Spinal cord (tissue), 10 donors: ENCODE measurements at places on chromosomes 12 and 14. TPM values are rescaled to one million over a fixed set of nuclear protein-coding genes. Genes with fewer than 3 reads are reported as not detected.

DNA sequence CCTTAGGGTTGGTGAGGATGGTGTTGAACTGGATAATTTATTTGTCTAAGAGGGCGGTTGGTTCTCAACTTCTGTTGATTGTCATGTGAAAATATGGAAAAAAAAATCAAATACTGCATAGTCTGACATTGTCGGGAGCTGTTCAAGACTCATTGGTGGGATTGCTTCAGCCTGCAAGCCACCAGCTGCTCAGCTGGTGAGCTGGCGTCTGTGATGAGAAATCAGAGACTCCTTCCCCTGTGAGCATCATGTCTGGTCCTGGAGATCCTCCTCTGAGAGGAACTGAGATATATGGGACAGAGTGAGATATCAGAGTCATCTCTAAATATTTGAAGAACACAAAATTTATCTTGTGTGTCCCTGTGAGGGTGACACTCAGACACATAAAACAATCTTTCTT is 49.9 kb downstream of the TRIM9 start:
- DNase-seq: no peak

DNA sequence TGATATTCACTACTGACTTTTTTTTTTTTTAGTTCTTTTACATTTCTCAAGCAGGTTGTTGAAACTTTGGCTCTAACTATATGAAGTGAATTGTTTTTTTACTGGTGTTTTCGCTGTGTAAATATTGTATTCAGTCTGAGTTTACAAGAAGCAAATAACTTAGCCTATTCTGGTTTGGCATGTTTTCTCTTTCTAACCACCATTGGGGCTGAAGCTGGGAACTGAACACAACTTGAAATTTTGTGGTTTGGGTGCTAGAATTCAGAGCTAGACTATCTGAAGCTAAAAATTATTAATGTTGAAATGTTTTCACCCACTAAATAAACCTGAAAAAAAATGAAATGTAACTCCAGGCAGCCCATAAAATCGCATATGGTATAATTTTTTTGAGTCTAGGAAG is 37.2 kb downstream of the RAD51B start:
- DNase-seq: no peak

- no peak for DNase-seq
Observed at GRCh38 chr12:52337054-52337453, 15.9 kb upstream of the KRT83 start.

The EML5 gene
- 7.1 TPM for polyA plus RNA-seq

GRCh38 chr14:106586098-106586704 is 1059.8 kb downstream of the TMEM121 start:
- DNase-seq: no peak

- DNase-seq: peak; percentile 39
Observed at GRCh38 chr14:33165144-33165925, 226.7 kb downstream of the NPAS3 start.

GRCh38 chr12:47990351-47991105 is 13.7 kb downstream of the COL2A1 start:
- DNase-seq: no peak

- no peak for DNase-seq
Observed at GRCh38 chr14:58944968-58945356, 243.5 kb upstream of the DAAM1 start.

- no peak for DNase-seq
Observed at GRCh38 chr12:78177298-78177697, 346.6 kb downstream of the NAV3 start.

GRCh38 chr12:72271451-72272090 is 599 bp upstream of the TRHDE start:
- DNase-seq: peak; percentile 90

The DNAJC22 gene
- polyA plus RNA-seq: 2.8 TPM

DNA sequence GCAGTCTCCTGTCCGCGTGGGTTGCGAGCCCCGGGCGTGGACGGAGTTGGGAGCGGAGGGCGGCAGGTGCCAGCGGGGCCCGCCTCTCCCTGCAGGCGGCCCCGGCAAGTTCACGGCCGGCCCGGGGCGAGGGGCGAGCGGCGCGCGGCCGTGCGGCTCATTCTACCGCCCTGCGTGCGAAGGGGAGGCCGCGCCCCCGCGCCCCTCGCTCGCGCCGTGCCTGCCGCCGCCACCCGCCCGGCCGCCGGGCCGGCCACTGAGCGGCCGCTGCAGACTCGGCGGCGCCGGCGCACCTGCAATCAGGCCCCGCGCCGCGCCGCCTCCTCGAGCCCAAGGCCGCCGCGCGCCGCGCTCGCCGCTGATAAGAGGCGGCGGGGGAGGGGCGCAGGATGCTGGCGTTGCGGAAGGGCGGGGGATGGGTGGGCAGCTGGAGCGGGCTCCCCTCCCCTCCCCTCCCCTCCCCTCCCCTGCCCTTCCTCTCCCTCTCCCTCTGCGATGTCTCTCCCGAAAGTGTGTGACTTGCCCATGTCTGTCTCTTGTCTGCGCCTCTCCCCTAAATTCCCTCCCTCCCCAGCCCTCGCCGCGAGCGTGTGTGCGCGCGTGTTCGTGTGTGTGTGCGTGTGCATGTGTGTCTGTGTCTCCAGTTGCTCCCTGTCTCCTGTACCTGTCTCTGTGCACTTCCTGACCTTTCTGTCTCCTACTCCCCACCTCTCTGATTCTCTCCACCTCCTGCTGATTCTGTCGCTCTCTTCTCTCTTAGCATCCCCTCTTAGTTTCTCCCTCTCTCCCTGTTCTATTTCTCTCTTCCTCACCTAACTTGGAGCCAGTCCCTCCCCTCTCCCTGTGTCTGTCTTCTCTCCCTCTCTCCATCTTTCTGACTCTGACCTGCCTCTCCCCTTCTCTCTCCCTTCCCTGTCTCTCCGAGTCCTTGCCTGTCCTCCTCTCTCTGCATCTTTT is 768.1 kb upstream of the TBX3 start:
- peak; percentile 24 for DNase-seq

GRCh38 chr12:115413626-115414025 is 729.7 kb upstream of the TBX3 start:
- DNase-seq: no peak

The APAF1 gene
- polyA plus RNA-seq: 41.1 TPM

The C12orf42 gene
- polyA plus RNA-seq: not detected

GRCh38 chr12:24560192-24560775 is 388.6 kb downstream of the BCAT1 start:
- DNase-seq: no peak

DNA sequence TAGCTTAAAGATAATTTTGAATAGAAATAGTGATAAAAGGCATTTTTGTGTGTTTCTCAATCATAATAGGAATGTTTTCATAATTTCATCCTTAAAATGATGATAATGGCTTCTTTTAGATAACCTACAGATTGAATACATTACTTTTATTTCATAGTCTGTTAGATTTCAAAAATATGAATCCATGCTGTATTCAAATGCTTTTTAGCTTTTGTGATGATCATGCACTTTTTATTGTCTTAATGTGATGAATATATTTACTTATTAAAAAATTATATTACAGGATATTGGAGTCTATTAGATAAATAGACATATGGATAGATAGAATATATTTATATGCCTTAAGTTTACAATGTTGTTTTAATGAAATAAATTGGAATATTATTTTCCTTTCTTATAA is 886.8 kb upstream of the NOVA1 start:
- DNase-seq: no peak

The POMT2 gene
- 55.7 TPM for polyA plus RNA-seq

The ACOT6 gene
- polyA plus RNA-seq: 0.24 TPM

DNA sequence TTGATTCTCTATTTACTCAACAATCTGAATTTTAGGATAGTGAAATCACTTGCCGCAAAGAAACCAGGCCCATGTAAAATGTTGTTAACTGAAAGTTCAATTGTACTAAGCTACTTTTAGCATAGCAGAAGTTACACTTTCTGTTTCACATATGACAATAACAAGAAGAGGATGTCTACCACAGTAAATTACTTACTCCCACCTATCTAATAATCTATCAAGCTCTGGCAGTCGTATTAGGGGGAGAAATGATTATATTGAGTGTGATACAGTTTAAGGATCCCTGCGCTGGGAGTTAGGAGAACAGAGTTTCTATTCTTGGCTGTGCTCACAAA is 66.5 kb upstream of the CAND1 start:
- no peak for DNase-seq

The RFX4 gene
- polyA plus RNA-seq: 90.3 TPM

GRCh38 chr14:39447175-39447661 is 15.0 kb upstream of the FBXO33 start:
- no peak for DNase-seq

DNA sequence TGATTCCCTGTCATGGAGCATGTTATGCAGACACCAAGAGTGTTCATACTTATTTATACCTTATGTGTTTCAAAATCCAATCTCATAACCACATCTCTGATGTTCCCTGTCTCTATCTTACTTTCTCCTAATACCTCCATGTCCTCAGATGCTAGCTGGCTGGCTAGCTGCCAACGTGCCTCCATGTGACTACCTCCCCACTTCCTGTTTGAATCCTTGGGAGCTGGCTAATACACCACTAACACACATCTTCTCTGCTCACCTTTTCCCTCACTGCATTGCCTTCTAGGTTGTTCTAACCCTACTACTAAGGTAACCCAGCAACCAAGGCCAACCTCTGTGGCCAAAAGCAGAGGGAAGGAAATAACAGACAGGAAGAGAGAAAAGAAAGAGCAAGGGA is 27.3 kb downstream of the TTC5 start:
- no peak for DNase-seq

DNA sequence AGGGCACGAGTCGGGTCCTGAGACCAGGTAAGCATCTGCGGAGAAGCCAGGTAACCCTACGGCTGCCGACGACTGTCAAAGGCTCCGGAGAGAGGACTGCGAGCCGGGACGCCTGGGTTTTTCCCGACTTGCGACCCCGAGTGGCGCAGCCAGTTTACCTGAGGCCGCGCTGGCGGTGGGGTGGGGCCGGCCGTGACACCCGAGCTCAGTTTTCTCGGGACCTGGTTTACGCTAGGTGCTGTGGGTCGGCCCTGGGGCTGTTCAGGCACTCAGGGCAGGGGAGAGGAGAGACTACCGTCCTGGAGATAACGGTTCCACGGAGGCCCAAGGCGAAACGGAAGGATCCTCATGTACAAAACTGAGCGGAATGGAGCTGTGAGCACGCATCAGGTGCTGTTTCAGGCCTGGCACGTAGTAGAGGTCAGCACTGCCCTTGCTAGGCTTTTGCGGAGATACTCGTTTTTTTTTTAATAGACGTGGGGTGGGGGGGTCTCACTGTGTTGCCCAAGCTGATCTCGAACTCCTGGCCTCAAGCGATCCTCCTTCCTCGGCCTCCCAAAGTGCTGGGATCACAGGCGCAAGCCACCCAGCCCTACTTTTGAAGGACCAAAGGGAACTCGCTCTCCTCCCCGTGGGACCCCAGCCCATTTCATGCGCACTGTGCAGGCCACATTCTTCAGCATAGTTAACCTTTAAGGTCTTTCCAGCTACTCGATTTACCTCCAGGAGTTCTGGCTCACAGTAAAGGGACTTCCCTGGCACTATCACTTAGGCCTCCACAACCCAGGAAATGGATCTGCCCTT is 471 bp downstream of the MTRFR start:
- DNase-seq: no peak

- DNase-seq: no peak
Observed at GRCh38 chr12:103677341-103677740, 90.3 kb downstream of the STAB2 start.

- no peak for DNase-seq
Observed at GRCh38 chr12:76152181-76152807, 67.8 kb upstream of the NAP1L1 start.

The GPR137C gene
- 27.9 TPM for polyA plus RNA-seq
